ENCODE measurements at places on chromosomes 11 and 22. TPM values are rescaled to one million over a fixed set of nuclear protein-coding genes. Genes with fewer than 3 reads are reported as not detected.

Gene KCNJ4
- not detected for total RNA-seq

Gene CYTH4
- total RNA-seq, result not detected

Gene OR10D3
- not detected for total RNA-seq

Gene MRPL40
- total RNA-seq, result 65.2 TPM

Gene RBFOX2
- total RNA-seq, result 92.3 TPM

Gene POU2F3
- total RNA-seq, result not detected

Gene VSIG2
- total RNA-seq, result not detected

GRCh38 chr11:77542296-77542695 lies 47.5 kb upstream of the AQP11 start:
- no peak overlapping the region for H3K4me3 ChIP-seq
- DNase-seq, result no peak
- no peaks in the 10 kb centered on the region for H3K27me3 ChIP-seq
- no peaks in the 10 kb centered on the region for H3K36me3 ChIP-seq
- H3K4me1 ChIP-seq, result no peaks in the 10 kb centered on the region

DNA sequence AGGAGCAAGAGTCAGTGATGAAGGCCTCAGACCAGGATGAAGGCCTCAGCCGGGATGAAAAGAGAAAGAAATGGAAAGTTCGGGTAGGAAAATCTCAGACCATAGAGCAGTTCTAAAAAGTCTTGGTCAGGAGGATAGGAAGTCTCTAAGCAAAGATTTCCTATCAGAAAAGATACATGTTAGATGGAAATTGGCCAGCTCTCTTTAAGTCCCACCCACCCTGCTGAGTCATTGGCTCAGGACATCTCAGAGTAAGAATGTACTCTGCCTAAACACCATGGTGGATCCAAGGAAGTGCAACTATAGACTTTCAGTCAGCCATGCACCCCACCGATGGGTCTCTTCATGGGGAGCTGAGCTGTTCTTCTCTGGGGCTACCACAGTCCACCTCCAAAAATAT lies 4.4 kb downstream of the OR8B3 start:
- H3K27me3 ChIP-seq, result no peaks in the 10 kb centered on the region
- no peaks in the 10 kb centered on the region for H3K4me1 ChIP-seq
- DNase-seq, result no peak
- H3K27ac ChIP-seq, result no peak overlapping the region
- H3K4me3 ChIP-seq, result no peak overlapping the region
- no peaks in the 10 kb centered on the region for H3K36me3 ChIP-seq

DNA sequence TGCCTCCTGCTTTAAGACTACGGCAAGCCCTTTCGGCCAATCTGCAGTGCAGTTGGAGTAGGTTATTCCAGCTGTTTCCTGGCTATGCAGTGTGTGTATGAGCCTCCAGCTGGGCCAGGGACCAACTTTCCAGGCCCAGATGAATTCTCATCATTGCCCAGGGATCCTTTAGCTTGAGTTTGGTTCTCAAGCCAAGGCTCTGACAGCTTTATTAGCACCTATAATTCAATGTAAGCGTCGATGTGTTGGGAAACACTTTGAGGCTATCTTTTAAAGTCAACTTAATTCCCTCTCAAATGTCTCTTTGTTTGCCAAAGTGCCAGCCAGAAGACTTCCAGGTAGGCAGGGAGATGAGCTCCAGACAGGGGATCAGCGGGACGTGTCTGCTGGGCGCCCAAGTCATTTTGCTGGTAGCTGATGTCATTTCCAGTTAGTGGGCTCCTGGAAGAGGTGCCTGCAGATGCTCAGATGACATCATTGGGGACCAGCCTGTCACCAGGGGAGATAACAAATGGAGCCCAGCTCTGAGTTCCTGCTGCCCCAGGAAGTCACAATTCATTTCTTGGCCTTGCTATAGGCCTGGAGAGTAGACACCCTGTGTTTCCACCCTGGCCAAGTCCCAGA lies 520.4 kb downstream of the SOX6 start:
- H3K27me3 ChIP-seq, result no peaks in the 10 kb centered on the region
- H3K27ac ChIP-seq, result no peak overlapping the region
- H3K36me3 ChIP-seq, result no peaks in the 10 kb centered on the region
- H3K4me3 ChIP-seq, result no peak overlapping the region
- no peaks in the 10 kb centered on the region for H3K4me1 ChIP-seq
- no peak for DNase-seq

DNA sequence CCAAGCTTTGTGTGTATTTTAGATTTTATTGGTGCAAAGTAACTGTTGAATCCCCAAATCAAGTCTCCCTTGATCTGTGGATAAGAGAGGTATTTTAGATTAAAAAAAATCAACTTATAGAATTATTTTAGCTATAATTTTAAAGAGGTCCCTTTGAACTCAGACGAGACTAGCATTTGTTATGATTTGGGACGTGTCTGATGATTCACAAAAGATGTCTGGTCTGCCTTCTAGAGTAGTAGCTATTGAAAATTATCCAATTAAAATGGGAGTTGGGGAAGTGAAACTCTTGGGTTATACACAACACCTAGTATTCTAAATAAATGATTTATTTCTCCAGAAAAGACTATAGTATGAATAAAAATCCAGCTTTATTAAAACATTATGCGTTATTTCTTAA lies 227.9 kb upstream of the GRIA4 start:
- no peak overlapping the region for H3K27ac ChIP-seq
- no peaks in the 10 kb centered on the region for H3K27me3 ChIP-seq
- DNase-seq, result no peak
- H3K4me1 ChIP-seq, result no peaks in the 10 kb centered on the region
- H3K4me3 ChIP-seq, result no peak overlapping the region

DNA sequence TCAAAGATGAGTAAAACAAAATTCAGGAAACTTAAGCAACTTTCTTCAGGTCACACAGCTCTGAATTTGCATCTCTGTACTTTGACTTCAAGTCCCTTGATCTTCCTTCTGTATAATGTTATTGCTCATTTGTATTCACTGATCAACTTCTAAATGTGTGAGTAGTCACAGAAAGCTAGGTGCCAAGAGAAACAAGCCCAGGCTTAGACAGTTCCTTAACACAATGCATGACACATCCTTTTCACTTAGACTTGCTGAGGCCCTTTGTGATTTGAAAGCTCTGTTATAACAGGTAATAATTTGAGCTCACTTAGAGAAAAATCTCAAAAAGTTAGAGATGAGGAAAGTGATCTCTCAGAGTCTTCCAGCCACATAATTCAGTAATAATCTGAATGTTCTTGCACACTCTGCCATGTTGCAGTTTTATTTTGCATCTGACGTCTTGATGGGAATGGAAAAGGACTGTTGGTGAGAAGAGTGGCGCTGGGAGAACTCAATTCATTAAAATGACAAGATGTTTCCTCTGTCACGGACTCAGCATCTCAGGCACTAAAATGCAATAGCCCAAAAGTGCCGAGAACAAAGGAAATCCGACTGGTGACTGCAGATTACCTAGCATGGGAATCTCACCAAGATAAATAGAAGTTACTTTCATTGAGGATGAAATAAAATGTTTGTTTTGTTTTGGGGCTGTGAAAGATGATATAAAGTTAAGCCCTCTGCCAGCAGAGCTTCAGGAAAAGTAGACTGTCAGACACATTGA lies 665.3 kb downstream of the OPCML start:
- no peaks in the 10 kb centered on the region for H3K27me3 ChIP-seq
- no peak overlapping the region for H3K27ac ChIP-seq
- H3K4me3 ChIP-seq, result no peak overlapping the region

DNA sequence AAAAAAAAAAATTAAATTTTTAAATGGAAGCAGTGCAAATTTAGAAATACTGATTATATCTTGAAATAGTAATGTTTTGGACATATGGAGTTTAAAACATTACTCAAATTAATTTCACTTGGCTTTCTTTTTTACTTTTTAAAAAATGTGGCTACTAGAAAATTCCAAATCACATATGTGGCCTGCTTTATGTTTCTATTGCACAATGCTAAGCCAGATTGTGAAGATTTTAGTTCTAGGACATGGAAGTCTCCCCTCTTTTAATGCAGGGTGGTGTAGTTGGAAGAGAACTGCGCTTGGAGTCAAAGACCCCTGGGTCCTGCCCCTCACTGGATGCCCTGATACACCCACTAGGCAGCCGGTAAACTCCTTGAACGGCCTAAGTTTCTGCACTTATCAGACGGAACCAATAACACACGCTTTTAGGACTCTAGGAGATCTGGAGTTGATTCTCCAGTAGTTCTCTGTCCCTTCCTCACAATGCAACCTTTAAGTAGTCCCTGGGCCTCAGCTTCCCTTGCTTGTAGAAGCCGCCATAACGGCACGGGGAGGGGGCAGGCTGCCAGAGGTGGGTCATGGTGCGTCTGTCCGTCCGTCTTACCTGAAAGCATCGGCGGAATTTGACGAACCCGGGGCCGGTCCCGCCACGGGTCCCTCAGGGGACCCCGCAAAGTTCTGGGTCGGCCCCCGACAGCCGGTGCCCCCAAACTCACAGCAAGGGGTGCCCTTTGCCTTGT lies 505 bp downstream of the FAM227A start:
- H3K4me3 ChIP-seq, result peak overlapping the region; percentile 73
- H3K4me1 ChIP-seq, result peaks cover 12% of the 10 kb centered on the region
- no peaks in the 10 kb centered on the region for H3K36me3 ChIP-seq
- peak overlapping the region; percentile 99 for H3K27ac ChIP-seq
- no peak for DNase-seq
- H3K27me3 ChIP-seq, result no peaks in the 10 kb centered on the region

GRCh38 chr11:23100726-23101125 lies 240.5 kb upstream of the CCDC179 start:
- H3K4me1 ChIP-seq, result no peaks in the 10 kb centered on the region
- DNase-seq, result no peak
- no peak overlapping the region for H3K27ac ChIP-seq
- no peak overlapping the region for H3K4me3 ChIP-seq
- no peaks in the 10 kb centered on the region for H3K36me3 ChIP-seq

GRCh38 chr11:123543797-123544196 lies 110.6 kb downstream of the SCN3B start:
- H3K4me3 ChIP-seq, result no peak overlapping the region
- peak; percentile 93 for DNase-seq
- peaks cover 58% of the 10 kb centered on the region for H3K4me1 ChIP-seq
- H3K27ac ChIP-seq, result peak overlapping the region; percentile 97
- no peaks in the 10 kb centered on the region for H3K36me3 ChIP-seq

GRCh38 chr11:22769081-22769480 lies 60.5 kb downstream of the SVIP start:
- H3K27ac ChIP-seq, result no peak overlapping the region
- H3K27me3 ChIP-seq, result no peaks in the 10 kb centered on the region
- H3K4me1 ChIP-seq, result no peaks in the 10 kb centered on the region
- no peaks in the 10 kb centered on the region for H3K36me3 ChIP-seq
- H3K4me3 ChIP-seq, result no peak overlapping the region

- H3K4me3 ChIP-seq, result peak overlapping the region; percentile 35
- DNase-seq, result no peak
- no peaks in the 10 kb centered on the region for H3K27me3 ChIP-seq
Measured at GRCh38 chr11:12827929-12828812, 153.9 kb downstream of the TEAD1 start.

GRCh38 chr11:88206751-88207150 lies 31.5 kb upstream of the RAB38 start:
- no peaks in the 10 kb centered on the region for H3K4me1 ChIP-seq
- H3K36me3 ChIP-seq, result no peaks in the 10 kb centered on the region
- no peak for DNase-seq
- H3K27ac ChIP-seq, result no peak overlapping the region

DNA sequence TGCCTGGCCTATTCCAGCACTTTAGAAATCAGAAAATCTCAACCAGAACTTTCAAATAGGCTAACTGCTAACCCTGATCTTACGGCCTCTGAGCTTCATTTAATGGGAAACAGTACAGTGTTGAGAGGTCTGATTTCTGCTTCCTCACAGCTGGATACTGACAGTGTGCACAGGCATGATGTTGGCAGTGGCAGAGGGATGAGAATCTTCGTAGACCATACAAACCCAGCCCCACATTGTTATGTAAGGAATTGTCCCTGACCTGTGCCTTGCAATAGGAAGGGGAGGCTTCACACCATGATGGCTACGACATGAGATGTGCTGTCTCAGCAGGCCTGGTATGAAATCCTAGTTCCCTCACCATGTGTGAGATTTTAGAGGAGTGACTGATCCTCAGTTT lies 49.0 kb downstream of the CD44 start:
- H3K4me3 ChIP-seq, result no peak overlapping the region
- H3K36me3 ChIP-seq, result peaks cover 97% of the 10 kb centered on the region
- DNase-seq, result no peak
- H3K27ac ChIP-seq, result no peak overlapping the region
- no peaks in the 10 kb centered on the region for H3K27me3 ChIP-seq
- peaks cover 39% of the 10 kb centered on the region for H3K4me1 ChIP-seq

DNA sequence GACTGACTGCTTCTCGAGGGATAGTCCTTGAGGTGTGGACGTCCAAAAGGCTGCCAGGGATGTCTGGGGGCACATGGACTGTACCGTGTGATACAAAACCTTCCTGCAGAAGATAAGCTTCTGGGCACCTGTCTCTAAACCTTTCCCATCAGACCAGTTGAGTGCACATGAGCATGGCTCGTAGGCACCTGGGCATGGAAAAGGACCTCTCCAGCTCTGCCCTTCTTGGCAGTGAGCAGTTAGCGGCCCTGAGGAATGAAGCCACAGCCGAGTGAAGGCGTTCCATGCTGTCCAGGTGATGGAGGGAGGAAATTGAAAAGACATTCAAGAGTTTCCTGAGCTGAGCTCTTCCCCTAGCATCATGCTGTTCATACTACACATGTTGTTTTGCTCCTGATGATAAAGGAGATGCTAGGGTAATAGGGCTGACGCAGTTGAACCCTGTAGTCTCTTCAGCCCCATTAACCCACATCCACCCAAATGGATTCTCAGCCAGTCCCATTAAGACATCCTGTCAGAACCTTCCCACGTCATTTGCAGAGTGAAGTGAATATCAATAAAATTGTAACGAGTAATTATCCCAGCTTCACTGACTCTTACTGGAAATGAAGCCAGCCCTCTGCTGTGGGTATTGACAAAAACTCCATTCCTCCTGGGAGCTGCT lies 138.6 kb downstream of the KIRREL3 start:
- H3K4me3 ChIP-seq, result no peak overlapping the region
- H3K36me3 ChIP-seq, result no peaks in the 10 kb centered on the region
- no peak for DNase-seq

GRCh38 chr11:125211191-125211947 lies 46.8 kb downstream of the PKNOX2 start:
- no peak overlapping the region for H3K27ac ChIP-seq
- H3K4me3 ChIP-seq, result no peak overlapping the region
- H3K4me1 ChIP-seq, result no peaks in the 10 kb centered on the region
- no peak for DNase-seq
- H3K36me3 ChIP-seq, result no peaks in the 10 kb centered on the region

DNA sequence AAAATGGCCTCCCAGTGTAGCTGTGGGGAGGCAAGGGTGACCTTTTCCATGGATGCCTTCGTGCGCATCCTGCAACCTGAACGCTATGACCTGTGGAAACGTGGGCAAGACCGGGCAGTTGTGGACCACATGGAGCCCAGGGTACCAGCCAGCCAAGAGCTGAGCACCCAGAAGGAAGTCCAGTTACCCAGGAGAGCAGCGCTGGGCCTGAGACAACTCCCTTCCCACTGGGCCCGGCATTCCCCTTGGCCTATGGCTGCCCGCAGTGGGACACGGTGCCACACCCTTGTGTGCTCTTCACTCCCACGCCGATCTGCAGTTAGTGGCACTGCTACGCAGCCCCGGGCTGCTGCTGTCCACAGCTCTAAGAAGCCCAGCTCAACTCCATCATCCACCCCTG lies 24.8 kb downstream of the KDM4D start:
- no peak overlapping the region for H3K27ac ChIP-seq
- H3K4me1 ChIP-seq, result no peaks in the 10 kb centered on the region
- H3K36me3 ChIP-seq, result no peaks in the 10 kb centered on the region
- no peak for DNase-seq

GRCh38 chr11:87901341-87901740 lies 273.9 kb downstream of the RAB38 start:
- DNase-seq, result no peak
- no peaks in the 10 kb centered on the region for H3K36me3 ChIP-seq
- no peaks in the 10 kb centered on the region for H3K4me1 ChIP-seq
- no peak overlapping the region for H3K4me3 ChIP-seq

- H3K4me1 ChIP-seq, result peaks cover 34% of the 10 kb centered on the region
- no peak overlapping the region for H3K4me3 ChIP-seq
- H3K27ac ChIP-seq, result peak overlapping the region; percentile 86
Measured at GRCh38 chr22:27986937-27987336, 67.9 kb upstream of the PITPNB start.

Data from SJSA1 (cell line).